ENCODE measurements at places on chromosomes 5 and 9.

DNA sequence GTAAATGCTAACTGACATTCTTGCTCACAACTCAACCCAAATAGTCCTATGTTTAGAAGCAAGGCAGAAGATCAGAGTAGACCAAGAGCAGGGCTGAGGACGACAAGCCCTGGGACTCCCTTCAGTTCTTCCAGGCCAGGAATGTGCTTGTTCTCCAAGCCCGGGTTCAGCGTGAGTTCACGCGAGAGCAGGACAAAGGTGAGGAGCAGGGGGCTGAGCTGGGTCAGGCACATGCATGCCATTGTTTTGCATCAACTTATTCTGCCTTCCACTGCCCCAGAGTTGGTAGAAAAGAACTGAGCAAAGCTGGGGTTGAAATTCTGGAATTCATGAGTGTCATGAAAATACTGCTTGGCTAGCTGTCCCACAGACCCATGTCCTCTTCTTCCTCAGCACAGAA, 206.5 kb downstream of the PAX5 start:
- no peak for DNase-seq

- DNase-seq: no peak
Observed at GRCh38 chr9:85431339-85432102, 310.2 kb downstream of the AGTPBP1 start.

DNA sequence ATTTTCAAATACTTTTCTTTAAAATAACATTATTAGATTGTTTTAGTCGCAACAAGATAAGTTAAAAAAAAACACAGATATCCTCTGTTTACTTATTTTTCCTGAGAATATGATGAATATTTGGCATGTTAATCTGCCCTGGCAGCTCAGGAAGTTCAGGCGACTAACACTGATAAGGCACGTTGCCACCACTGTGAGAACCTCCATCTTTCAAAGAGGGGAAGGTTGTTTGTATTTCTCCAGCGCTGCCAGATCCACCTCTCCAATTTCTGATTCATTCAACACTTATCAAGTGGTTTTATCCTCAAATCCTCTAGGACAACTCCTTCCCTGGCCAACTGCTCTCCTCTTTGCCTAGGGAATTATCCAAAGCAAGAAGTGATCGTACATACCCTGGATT, 21.8 kb downstream of the CTNNAL1 start:
- no peak for DNase-seq

DNA sequence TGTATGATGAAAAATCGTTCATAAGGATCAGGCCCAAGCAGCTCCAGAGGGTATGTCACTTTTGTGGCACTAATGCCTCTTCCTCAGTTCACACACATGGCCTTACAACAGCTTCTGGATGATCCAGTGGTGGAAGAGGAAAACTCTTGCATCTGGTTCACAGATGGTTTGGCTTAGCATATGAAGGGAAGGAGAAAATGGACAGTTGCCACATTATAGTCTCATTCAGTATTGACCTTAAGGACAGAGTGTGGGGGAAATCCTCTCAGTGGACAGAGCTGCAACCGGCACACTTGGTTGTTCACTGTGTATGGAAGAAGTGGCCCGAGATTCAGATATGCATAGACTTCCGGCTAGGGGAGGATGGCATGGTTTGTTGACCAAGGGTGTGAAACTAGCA, 22.8 kb downstream of the C9orf57 start:
- DNase-seq: no peak

GRCh38 chr9:88234114-88234513, 95.8 kb upstream of the SPATA31C2 start:
- DNase-seq: no peak

- no peak for DNase-seq
Observed at GRCh38 chr5:56585461-56585860, 229.9 kb upstream of the MAP3K1 start.

DNA sequence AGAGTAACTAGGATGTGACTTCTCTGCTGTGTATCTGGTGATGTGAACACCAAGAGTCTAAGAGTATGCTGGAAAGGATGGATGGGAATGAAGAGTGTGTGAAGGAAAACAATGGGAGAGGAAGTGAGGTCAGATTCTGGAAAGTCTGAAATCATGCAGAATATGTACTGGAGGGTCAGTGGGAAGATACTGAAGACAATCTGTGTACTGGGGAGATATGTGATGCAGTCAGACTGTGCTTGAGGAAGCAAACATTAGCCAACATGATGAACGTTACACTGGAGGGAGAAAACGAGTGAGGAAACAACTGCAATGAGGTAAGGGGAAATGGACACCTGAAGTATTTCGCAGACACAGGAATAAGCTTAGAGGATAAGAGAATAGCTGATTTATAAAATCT, 105.7 kb downstream of the NR3C1 start:
- DNase-seq: no peak

DNA sequence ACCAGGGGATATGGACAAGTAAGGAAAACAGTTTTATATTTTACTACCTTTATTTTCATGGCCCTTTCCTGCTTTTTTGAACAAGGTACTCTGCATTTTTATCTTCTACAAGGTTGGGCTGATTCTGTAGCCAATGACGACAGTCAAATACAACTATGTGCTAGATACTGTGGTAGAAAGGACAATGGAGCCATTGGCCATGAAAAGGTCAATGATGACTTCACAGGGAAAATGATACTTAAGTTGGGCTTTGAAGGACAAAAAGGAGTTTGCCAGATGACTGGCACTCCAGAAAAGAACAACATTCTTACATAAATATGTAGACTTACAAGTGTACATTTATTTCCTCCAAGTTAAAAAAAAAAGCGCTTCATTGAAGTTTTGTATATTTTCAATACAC, 663 bp downstream of the INSL6 start:
- DNase-seq: no peak

- DNase-seq: no peak
Observed at GRCh38 chr5:132033122-132033521, 21.7 kb upstream of the ACSL6 start.

- DNase-seq: no peak
Observed at GRCh38 chr9:116099821-116100220, 53.8 kb upstream of the PAPPA start.

GRCh38 chr5:137612576-137612975, 113.5 kb upstream of the SPOCK1 start:
- DNase-seq: peak; percentile 30

DNA sequence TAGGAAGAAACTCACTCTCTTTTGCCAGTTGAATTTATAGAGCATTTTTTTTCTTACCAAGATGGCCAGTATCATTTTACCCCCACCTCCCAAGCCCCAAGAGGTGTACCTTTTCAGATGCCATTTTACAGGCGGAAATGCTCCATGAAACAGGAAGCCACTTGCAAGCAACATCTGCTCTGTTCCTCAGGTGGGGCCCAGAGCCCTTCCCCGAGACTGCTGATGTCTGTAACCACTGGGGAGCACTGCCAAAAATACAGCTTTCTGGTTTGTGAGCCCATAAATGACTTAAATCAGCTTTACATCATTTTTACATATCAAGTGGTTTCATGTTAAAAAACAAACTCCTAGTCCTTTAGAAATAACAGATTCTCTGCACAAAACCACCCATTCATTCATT, 42.9 kb upstream of the GARNL3 start:
- DNase-seq: peak; percentile 18

- DNase-seq: no peak
Observed at GRCh38 chr9:22210936-22211335, 201.8 kb upstream of the CDKN2B start.

DNA sequence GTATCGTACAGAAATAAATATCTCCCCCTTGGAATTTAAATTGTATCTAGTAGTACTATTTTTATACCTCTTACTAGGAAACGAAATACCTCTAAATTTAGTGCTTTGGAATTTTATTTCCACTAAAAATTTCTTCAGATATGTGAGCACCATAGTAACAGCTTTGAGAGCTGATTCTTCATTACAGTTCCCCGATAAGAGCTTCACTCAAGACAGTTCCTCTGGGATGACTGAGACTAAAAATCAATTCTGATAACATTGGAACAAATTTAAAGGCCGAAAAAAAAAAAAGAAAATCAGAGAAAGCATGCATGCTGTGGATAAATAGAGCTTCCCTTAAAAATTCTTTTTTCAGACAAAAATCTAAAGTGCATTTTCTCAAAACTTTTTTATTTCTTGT, 68.5 kb upstream of the MEF2C start:
- no peak for DNase-seq

DNA sequence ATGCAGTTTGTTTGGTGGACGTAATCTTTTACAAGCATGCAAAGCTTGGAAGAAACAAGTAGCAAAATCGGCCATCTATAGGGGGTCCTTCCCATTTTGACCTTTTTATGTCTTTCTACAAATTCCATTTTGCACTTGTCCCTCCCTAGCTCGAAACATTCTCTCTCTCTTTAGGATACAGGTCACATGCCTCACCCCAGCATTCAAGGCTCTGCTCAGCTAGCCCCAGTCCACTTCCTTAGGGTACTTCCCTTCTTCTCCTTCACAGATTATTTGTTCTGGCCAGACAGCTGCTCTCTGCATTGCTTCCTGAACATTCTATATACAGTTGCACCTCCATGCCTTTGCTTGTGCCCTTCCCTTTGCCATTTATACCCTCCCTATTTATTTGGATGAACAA, 31.7 kb upstream of the TRIM14 start:
- no peak for DNase-seq

GRCh38 chr5:2201011-2201410, 318.3 kb upstream of the IRX4 start:
- DNase-seq: peak; percentile 36

DNA sequence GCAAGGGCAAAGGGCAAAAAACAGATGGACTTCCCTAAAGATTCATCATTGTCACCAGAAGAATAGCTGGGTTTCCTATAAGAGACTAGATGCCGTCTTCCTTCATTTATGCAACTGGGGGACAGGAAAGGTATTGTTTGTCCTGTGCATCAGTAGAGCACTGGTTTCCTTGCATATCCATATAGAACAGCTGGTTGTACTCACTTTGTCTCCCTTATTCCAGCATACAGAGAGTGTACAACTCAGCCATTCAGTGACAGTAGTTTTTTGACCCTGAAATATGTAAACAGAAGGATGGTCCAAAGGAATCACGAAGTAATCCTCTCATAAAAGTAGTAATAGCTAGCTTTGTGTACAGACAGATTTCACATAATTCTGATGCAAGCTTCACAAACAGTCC, 22.5 kb upstream of the MAST4 start:
- DNase-seq: no peak

GRCh38 chr9:82790875-82791274, 272.1 kb downstream of the RASEF start:
- DNase-seq: no peak

- DNase-seq: no peak
Observed at GRCh38 chr5:16707869-16708192, 91.0 kb upstream of the RETREG1 start.

DNA sequence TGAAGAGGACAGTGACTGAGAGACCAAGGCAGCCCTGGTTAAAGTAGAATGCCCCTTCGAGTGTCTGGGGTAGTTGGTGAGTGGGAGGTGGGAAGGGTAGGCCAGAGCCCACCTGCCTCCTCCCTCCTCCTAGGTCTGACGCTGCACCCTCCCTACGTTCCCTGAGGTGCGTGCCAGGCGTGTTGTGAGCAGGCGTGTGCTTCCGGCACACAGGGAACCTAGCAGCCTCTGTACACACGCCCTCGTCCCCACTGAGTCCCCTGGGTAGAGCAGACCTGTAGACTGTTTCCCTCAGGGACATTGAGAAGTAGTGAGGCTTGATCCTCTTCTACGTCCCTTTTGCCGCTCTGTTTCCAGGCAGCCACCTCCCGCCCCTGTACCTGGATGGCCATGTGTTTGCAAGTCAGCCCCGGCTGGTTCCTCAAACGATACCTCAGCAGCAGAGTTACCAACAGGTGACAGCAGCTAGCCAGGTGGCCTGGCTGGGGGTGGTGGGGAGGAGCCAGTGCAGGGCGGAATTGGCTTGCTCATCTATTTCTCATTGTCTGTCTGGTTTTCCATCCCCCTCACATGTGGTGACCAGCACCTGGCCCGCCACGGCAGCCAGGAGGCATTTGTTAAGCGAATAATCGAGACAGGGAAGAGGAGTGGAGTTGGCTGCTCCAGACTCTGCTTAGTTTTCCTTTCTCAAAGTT, 16.8 kb upstream of the POMT1 start:
- no peak for DNase-seq

- no peak for DNase-seq
Observed at GRCh38 chr5:133531178-133531577, 81.2 kb downstream of the FSTL4 start.

DNA sequence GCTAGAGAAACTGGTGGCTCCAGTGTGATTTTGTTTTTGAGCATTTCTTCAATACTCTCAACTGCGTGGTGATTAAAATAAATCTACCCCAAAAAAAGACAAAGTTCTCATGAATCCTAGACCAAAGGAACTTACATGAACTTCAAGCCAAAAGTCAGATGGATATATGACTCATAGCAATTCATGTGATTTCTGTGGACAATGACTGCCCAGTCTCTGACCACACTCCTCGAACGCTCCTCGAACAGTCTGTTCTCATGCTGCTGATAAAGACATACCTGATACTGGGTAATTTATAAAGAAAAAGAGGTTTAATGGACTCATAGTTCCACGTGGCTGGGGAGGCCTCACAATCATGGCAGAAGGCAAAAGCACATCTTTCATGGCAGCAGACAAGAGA, 46.4 kb upstream of the CEP78 start:
- no peak for DNase-seq
